ENCODE measurements at places on chromosomes 12 and 14.

DNA sequence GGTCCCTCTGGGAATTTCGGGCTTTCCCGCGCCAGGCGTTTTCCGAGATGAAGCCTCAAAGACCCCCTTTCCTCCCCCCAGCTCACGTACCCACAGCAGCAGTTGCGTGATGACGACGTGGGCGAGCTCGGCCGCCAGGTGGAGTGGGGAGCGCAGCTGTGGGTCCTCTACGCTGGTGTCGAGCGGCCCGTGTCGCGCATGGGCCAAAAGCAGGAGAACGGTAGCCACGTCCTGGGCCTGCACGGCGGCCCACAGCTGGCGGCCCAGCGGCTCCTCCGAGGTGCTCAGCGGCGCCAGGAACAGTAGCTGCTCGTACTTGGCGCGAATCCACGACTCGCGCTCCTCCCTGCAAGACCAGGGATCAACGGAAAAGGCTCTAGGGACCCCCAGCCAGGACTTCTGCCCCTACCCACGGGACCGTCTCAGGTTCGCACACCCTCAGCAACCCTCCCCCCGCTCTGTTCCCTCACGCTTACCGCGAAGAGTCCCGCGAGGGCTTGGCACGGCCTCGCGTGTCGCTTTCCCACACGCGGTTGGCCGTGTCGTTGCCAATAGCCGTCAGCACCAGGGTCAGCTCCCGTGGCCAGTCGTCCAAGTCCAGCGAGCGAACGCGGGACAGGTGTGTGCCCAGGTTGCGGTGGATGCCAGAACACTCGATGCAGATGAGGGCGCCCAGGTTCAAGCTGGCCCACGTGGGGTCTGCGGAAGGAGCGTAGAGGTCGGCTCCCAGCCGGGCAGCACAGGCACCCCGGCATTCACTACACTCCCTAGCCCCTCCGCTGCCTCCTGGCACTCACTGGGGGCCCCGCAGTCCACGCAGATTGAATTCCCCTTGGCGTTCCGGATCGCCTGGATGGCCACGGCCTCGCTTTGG lies 11.4 kb downstream of the AGAP2 start:
- no peak for DNase-seq

DNA sequence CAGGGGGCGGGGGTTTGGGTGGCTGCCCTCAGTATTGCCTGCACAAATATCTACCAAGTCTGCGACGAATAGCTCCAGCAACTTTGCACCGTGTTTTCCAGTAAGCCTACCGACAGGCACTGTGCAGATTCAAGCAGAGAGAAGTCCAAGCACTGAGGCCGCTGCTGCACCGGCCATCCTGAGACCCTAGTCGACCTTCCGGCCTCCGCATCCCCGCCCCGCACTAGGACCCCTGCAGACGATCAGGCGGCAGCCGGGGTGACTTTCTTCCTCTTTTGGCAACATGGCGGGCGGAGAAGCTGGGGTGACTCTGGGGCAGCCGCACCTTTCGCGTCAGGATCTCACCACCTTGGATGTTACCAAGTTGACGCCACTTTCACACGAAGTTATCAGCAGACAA lies at the start of gene EIF2S3B:
EIF2S3B (plus strand) TSS at position 271 of the 400 bp plus-strand sequence; CDS start at position 284, 13 bp downstream.
- no peak for DNase-seq

GRCh38 chr12:130970908-130971233 lies 17.2 kb downstream of the ADGRD1 start:
- no peak for DNase-seq

DNA sequence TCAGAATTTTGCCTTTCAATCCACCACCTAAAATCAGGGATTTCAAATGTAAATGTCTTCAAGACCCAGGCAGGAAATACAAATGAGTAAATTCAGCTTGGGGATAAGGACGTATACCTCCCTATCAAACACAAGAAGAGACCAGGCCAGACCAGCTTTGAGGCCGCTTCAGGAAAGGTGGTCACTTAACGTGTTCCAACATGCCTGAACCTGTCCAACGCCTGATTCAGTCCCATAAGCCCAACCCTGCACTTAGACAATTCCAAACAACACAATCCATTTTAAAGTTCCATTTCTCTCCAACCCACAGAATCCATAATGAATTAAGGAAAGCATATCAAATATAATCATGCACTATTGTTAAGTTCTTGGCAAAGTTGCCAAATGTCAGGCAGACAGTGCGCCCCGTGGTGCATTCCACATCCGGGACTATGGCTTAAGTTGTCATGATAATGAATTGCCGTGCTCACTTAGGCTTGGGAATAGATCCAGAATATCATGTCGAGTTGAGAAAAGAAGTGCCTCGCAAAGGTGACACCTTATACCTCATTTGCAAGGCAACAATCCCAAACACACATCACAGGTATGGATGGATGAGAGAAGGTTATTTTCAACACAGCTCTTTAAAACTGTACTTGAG lies 35.5 kb downstream of the CCDC60 start:
- no peak for DNase-seq

DNA sequence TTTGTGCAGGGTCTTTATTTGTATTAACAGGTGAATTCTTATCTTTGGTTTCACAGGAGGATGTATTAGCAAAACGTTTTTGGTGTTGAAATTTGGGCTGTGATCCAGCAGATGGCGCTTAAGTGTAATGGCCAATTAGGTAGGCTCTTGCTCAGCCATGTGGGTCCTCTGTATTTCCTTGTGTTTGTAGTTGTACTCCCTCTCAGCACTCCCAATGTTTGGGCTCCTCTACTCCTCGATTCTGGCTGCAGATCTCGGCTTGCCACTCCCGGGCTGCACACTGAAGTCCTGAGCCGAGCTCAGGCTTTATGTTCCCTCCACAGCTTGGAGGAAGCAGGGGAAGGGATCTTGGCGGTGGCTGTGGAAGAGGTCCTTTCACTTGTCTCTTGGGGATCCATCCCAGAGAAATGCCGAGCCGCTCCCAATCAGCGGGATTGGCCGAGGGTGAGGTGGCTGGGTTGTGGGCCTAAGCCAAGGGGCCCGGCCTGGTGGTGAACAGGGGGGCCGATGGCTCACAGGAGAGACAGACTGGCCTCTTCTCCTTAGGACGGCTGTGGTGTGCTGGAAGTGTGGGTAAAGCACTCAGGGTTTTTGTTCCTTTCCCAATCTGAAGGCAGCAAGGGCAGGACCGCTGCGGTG lies 133.7 kb downstream of the AEBP2 start:
- DNase-seq: no peak

DNA sequence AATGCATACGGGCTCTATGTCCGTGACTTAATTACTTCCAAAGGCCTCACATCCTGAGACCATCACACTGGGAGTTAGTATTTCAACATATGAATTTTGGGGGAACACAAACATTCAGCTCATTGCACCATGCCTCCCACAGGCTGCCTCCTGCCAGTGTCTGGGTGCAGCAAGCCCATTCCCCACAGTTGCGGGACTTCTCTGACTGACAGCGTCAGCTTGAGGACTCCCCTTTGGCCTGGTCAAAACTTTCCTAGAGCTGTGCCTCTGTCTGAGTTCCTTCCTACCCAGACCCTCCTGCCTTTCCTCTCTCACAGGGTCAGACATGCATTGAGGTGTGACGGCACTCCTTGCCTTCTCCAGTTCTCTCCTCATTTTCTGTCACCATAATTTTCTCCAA lies 27.4 kb downstream of the PPP1R36 start:
- DNase-seq: no peak

GRCh38 chr12:3148366-3149000 lies 71.3 kb downstream of the TSPAN9 start:
- DNase-seq: no peak

GRCh38 chr14:93685121-93685895 lies 103.0 kb downstream of the PRIMA1 start:
- no peak for DNase-seq

DNA sequence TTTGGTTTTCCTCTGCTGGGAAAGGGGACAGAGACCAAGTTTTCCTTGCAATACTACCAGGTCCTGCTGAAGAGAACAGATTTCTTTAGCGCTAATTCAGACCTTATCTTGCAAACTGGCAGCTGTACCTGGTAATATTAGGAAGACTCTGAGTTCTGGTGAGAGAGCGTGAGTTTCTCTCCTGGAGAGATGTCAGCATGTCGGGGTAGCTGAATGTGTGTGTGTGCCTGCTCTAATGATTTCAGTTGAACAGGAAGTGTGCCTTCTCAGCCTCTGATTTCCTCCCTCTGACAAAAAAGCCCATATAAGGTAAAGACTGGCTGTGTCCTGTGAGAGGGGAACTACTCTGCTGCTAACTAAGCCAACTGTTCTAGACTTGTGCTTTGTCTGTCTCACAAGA lies 10.3 kb upstream of the ERP27 start:
- DNase-seq: no peak

DNA sequence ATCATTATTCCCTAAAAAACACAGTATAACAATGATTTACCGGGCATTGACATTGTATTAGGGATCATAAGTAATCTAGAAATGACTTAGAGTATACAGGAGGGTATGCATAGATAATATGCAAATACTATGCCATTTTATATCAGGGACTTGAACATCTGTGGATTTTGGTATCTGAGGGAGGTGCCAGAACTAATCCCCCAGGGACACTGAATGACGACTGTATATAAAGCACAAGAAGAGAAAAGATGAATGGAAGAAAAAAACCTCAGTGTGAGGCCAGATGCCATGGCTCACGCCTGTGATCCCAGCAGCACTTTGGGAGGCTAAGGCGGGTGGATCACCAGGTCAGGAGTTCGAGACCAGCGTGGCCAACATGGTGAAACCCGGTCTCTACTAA lies 25.5 kb upstream of the COX6A1 start:
- DNase-seq: no peak

- DNase-seq: no peak
These were observed 536.3 kb upstream of the CCDC196 start for GRCh38 chr14:65949711-65950516.

DNA sequence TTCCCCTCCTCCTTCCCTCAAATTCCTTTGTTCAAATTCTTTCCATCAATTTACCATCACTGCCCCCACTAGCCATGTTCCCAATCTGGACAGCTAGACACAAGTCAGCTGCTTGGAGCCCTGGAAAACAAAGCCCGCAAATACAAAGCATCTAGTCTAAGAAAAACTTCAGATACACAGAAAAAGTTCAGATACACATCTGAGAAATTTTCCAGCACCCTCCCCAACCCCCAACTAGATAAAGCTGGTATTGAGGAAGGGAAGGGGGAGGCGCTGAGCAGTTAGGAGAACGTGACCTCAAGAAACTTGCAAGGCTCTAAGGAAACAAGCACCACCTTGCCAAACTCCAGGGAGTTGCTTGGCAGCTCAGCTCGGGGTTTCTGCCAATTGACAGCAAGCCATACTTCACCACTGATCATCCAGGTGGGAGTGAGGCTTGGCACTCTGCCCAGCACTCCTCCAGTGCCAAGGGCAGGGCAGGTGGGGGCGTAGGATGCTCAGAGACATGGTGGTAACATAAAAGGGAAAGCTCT lies 5.1 kb upstream of the CNIH1 start:
- no peak for DNase-seq

DNA sequence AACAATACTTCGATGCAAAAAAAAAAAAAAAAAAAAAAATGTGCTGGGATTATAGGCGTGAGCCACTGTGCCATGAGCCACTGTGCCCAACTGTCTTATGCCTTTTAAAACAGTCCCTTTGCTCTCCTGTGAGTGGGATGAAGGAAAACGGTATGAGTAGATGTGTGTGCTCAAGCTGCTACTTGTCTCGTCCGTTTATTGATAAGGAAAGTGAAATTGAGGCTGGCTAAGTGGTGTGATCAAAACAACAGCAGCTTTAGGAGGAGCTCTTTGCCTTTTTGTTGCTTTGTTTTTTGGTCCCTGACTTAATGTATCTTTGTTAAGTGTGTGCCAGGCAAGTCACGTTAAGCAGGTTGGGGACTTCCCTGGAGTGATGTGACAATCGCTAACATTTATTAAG lies 275.9 kb downstream of the TMEM132C start:
- DNase-seq: no peak

DNA sequence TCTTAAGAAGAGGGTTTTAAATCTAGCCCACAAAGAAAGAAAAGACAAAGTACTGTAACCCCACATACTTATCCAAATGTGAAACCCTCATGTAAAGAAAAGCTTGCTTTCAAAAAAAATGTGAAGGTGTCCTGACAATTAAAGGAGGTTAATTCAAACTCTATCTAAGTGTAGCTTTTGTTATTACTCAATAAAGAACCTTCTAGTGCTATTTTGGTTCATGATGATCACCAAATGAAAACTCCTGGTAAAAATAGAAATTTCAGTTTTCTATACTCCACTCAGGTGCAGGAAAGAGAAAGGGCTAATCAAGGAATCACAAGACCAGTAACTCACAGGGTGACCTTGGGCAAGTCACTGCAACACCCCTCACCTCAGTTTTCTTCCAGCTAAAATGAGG lies 1.6 kb downstream of the STAB2 start:
- no peak for DNase-seq

DNA sequence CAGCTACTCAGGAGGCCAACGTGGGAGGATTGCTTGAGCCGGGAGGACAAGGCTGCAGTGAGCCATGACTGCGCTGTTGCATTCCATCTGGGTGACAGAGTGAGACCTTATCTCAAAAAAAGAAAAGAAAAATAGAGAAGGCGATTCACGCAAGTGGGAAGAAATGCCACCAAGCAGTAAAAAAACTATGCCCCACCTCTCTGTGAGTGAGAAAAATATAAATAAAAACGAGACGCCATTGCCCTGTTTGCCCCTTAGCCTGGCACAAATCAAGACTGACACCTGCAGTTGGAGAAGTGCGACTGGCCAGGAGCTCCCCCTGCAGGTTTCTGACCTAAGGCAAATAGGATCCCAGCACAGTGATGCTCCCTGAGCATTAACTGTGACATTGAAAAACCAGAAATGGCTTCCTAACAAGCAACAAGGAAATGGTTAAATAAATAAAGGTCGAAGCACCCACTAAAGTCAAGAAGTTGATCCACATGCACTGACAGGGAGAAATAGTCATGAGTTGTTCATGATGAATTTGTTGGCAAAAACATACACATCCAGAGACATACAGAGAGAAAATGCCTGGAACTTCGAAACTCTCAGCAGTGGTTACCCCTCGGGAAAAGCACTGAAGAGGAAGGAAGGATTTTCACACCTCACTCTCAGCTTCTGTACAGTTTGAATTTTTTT lies 21.1 kb downstream of the GSC start:
- DNase-seq: no peak

GRCh38 chr12:22935501-22935900 lies 310.5 kb downstream of the ETNK1 start:
- DNase-seq: no peak

GRCh38 chr12:116459011-116459875 lies 99.9 kb upstream of the MAP1LC3B2 start:
- DNase-seq: no peak

DNA sequence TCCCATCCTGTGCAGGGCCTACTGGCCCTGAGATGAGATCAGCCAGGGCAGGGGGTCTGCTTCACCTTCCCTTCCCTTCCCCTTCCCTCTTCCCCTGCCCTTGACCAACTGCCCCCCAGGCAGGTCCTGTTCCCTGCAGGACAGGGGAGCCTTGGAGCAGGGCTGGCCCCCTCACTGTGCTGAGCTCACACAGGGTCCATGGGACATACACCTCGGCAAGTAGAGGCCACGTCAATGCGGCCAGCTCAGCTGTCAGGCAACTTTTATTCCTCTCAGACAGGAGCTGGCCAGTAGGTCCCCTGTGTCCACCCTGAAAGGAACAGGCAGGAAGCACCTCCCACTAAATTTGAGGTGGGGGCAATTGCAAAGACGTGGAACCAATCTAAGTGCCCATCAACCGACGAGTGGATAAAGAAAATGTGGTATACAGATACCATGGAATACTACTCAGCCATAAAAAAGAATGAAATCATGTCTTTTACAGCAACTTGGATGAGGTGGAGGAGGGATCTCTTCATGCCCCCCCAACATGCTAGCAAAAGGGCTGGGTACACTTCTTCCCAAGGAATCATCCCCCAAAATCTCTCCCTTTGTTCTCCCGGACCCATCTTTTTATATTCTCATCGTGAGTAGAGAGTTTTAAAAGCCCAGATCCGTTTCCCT lies 148.7 kb downstream of the BCL11B start:
- no peak for DNase-seq
